ENCODE measurements at places on chromosomes 11 and 22.

DNA sequence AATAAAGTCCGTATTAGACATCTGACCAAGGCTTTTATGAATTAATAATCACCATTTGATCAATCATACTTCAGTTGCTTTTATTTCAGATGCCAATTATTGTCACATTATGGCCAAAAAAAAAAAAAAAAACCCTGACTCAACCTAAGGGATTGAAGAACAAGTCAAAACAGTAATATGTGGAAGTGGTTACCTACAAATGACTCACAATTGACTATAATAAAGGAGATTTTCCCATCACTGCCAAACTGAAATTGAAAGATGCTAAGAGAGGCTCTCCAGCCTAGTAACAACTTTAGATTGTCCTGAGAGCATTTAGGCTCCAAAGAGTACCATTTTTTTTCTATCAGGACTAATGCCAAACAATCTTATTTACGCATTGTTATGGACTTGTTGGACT lies 35.2 kb downstream of the SOX6 start:
- DNase-seq = no peak

GRCh38 chr11:57653163-57653562 lies 3.5 kb upstream of the YPEL4 start:
- no peak for DNase-seq

- DNase-seq = no peak
Measured at GRCh38 chr11:129702410-129703398, 112.9 kb upstream of the TMEM45B start.

DNA sequence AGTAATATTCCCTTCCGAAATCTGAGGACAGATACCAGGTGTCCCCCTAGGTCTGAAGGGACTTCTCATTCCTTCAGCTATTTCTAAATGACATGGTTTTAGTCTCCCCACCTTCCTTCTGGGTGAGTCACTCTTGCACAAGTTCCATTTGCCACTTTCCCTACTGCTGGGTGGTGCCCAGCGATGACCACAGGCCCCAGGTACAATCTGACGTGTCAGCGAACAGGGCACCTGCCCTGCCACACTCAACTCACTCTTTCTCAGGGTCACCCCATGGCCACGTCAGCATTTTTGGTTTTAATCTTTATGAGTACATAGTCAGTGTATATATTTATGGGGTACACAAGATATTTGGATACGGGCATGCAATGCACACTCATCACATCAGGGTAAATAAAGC lies 17.2 kb downstream of the POU2AF1 start:
- DNase-seq = no peak

DNA sequence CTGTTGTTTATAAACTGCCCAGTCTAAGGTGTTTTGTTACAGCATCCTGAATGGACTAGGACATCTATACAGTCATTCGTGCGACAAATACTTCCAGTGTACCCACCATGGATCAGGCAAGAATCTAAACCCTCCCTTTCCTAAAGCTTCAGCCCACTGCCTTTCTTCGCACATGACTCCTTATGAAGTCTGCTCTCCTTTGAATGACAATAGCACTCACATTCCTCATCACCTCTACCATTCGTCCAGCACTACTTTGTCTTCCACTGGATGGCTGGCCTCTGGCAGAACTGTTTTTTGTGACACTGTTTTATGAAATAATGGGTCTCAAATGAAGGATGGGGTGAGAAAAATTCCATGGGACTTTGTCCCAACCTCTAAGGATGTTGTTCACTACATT lies 89.8 kb upstream of the LIN7C start:
- DNase-seq = no peak

- no peak for DNase-seq
Measured at GRCh38 chr11:101446238-101446637, 137.6 kb downstream of the TRPC6 start.

- no peak for DNase-seq
Measured at GRCh38 chr22:21921729-21922128, 30.9 kb downstream of the PPM1F start.

GRCh38 chr11:133978794-133979193 lies 22.0 kb upstream of the IGSF9B start:
- DNase-seq = no peak

DNA sequence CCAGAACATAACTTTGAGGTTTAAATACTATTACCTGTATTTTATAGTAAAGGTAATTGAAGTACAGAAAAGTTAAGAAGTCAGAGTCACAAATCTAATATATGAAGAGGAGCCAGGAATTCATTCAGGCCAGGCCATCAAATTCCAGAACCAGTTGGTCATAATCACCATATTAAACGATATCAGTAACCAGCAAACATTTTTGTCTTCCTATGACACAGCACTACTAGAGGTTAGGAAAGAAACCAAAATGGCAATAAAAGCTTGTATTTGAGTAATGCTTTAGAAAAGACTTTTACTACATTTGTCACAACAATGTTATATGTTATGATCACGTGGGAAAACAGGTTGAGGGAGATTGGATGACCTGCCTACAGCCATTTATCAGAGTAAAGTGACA lies 62.2 kb downstream of the DKK3 start:
- no peak for DNase-seq

DNA sequence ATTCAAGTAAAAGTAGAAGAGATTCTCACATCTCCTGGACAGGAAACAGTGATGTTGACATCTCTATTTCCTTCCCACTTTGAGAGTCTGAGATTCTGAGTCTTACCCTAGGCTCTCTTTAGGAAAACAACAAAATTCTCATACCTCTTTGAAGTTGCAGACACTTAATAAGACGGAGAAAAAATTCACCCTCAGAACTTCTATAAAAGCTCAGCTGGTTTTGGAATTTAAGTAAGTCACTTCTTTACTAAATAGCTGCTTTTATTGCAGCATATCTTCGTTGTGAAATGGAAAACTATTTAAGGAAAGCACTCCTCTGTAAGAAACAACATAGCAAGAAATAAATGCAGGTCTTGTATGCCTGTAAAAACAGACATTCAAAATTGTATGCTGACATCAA lies 79.1 kb downstream of the MSANTD4 start:
- no peak for DNase-seq

DNA sequence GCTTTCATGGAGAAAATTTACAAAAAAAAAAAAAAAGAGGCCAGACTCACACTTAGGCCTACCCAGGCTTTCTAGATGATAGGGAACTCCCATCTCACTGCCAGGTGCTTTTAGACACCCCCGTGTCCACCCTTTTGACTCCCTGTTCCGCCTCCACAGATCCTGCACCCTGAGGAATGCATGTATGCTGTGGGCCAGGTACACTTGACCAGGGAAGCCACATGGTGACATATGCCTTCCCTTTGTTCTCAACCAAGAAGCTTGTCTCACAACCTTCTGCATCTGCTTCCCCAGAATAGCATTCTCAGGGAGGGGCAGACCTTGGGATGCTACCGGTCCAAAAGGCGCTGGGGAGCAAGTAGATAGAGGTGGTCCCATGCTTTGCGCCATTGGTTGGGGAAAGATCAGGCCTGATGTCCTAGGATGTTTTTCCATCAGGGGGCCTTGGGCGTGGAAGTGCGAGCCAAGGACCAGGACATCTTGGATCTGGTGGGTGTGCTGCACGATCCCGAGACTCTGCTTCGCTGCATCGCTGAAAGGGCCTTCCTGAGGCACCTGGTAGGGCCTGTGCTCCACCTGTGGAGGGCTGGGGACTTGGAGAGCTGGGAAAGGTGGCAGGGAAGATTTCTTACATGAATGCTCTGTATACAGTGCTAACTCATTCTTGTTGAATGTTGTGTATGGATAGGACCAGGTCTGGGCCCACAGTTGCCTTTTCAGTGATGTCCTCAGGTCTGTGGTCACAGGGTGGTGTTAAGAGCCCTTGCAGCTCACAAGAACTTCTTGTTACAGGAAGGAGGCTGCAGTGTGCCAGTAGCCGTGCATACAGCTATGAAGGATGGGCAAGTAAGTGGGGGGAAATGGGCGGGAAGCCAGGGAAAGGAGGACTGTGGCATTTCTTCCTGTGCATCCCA lies 7.5 kb downstream of the HMBS start:
- DNase-seq = no peak

GRCh38 chr22:46673662-46674236 lies 53.6 kb downstream of the GRAMD4 start:
- no peak for DNase-seq

DNA sequence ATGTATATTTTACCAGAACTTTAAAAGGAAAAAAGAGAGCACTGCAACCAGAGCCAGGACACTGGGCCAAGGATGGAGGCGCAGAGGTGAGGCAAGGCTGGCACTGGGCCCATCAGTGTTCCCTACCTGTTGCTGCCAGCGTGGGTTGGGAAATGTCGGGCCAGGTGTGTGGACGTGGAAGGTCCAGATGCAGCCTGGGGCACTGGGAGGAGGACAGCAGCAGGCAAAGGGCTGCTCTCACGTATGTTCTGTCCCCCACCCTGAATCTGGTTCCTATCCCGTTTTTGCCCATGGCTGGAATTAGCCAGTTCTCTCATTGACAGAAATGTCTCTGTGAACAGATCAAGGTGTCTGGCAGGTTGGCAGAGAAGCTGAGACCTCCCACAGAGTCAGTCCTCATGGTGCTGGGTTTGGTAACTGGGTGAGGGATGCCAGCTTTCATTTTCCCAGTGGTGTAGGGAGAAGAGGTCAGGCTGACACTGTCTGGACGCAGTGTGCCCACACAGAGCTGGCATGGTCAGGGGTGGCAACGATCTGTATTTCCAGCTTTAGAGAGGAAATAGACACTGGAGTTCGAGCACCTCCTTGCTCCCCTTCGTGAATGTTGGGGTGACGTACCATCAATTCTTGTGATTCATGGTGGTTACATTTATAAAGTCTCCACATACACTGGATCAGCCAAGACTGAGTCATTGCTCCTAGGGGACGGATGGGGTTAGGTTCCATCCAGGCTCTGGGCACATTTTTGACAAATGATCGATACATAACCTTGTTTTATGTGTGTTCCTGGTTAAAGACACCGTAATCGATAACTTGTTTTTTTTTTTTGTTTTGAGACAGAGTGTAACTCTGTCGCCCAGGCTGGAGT lies 4.3 kb upstream of the PNPLA3 start:
- no peak for DNase-seq

DNA sequence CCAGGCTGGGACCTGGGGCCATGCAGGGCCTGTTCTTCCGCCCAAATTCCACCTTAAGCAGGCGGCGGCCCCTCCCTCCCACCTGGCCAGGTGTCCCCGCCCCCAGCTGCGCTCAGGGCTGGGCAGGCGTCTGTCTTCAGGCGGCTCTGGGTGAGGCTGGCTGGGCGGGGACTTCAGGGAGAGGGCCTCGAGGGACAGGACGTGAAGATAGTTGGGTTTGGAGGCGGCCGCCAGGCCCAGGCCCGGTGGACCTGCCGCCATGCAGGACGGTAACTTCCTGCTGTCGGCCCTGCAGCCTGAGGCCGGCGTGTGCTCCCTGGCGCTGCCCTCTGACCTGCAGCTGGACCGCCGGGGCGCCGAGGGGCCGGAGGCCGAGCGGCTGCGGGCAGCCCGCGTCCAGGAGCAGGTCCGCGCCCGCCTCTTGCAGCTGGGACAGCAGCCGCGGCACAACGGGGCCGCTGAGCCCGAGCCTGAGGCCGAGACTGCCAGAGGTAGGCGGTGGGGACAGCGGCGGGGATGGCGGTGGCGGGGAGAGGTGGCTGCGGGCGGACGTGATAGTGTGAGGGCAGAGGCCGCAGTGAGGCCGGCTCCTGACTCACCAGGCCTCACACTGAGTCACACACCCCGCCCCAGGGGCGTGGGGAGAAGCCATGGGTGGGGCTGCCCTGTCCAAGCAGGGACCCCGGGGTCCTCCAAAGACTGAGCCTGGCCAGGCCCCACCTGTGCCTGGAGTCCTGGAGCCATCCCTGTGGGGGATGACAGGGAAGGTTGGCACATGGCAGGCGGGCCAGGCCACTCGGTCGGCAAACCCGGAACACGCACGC lies at the start of gene PKP3:
PKP3 (plus strand) TSS at position 176 of the 824 bp plus-strand sequence; CDS start at position 260, 84 bp downstream.
- no peak for DNase-seq

DNA sequence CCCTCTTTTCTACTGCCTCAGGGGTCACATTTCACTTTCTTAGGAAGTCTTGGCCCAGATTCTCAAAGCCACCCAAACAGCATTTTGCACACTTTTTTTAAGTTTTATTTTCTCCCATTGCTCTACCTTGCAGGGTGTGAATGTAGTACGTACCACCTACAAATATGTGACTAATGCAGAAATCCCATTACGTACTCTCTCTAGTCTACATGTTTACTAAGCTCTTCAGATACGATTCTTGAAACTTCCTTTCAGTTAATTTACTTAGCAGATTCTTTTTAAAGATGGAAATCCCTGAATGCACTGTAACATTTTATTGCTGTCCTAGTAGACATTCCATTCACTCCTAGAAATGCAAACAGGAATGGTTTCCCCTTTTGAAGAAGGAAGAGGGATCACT lies 61.3 kb downstream of the LRRC4C start:
- no peak for DNase-seq

DNA sequence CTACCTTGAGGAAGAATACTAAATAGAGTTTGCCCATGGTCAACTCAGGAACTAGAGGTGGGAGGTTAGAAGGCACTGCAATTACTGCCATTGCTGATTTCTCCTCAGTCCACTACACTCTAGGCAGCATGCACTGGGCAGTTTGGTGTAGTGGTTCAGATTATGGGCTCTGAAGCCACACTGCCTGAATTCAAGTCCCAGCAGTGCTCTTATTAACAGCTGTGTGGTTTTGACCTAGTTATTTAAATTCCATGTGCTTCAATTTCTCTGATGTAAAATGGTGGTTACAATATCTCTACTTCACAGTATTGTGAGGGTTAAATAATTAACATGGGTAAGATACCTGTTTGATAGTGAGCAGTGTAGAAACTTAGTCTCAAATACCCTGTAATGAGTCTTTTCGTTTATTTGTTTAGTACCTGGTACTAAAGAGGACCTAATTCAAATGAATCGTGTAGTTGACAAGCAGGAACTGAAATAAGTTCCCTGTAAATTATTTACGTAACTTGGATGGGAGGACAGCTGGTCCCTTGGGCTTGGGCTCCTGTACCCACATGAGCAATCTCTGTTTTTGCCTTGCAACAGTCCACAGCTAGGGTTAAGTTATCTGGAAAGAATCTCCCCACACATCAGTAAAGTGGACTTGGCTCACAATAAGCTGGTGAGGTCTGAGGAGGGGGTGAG lies 17.8 kb downstream of the PRR5L start:
- no peak for DNase-seq

GRCh38 chr11:115695677-115696364 lies 191.6 kb upstream of the CADM1 start:
- DNase-seq = no peak

- no peak for DNase-seq
Measured at GRCh38 chr11:117026593-117027330, 71.5 kb downstream of the SIK3 start.

- DNase-seq = no peak
Measured at GRCh38 chr22:43144949-43145348, 1.8 kb upstream of the MCAT start.

DNA sequence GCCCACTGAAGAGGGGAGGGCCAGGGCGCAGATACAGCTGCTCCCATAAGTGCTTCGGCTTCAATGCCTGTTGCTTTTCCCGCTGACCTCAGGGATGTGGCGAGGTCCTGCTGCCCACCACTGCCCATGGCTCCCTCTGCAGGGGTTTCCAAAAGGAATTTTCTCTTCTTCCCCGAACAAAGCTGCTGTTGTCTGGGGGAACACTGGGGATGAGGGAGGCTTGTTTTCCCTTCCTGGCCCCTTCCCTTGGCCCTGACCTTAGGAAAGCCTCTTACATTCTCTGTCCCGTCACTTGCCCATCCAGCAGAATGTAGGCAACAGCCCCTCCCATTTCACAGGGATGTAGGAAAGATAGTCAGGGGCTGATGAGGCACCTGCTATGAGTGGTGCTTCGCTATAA lies 34.8 kb downstream of the CD82 start:
- DNase-seq = no peak

Data from B cell (primary cell).